ENCODE measurements at places on chromosomes 12 and 14. TPM values are rescaled to one million over a fixed set of nuclear protein-coding genes. Genes with fewer than 3 reads are reported as not detected.

The RASSF8 gene
- 2.2 TPM for polyA plus RNA-seq

The FGF23 gene
- polyA plus RNA-seq, result not detected

The ACAD10 gene
- polyA plus RNA-seq, result 15.1 TPM

The RNASE3 gene
- not detected for polyA plus RNA-seq

The SENP1 gene
- 2.5 TPM for polyA plus RNA-seq

The MIPOL1 gene
- 3.1 TPM for polyA plus RNA-seq

The POLE2 gene
- 1.4 TPM for polyA plus RNA-seq

The WDR20 gene
- 17.8 TPM for polyA plus RNA-seq

The CEP128 gene
- 1.9 TPM for polyA plus RNA-seq
